Activated naive CD4-positive, alpha-beta T cell treated with anti-CD3 and anti-CD28 coated beads for 36 hours (primary cell): ENCODE measurements at places on chromosomes 2 and 18. TPM values are rescaled to one million over a fixed set of nuclear protein-coding genes. Genes with fewer than 3 reads are reported as not detected.

Gene CKAP2L
- total RNA-seq: 49.2 TPM

Gene LONRF2
- total RNA-seq: not detected

Gene OR6B2
- total RNA-seq: not detected

Gene CMPK2
- 7.2 TPM for total RNA-seq

Gene SPP2
- total RNA-seq: not detected

Gene SOWAHC
- 0.44 TPM for total RNA-seq

Gene SNTG2
- 1.0 TPM for total RNA-seq

Gene MBOAT2
- total RNA-seq: 4.1 TPM

Gene POTEJ
- not detected for total RNA-seq

Gene OTOS
- not detected for total RNA-seq

Gene EGR4
- total RNA-seq: 0.12 TPM

Gene GKN2
- not detected for total RNA-seq

Gene ZNF521
- total RNA-seq: not detected

Gene PSMA8
- 2.1 TPM for total RNA-seq

GRCh38 chr2:64524604-64525316 lies 632 bp downstream of the AFTPH start:
- peak; percentile 62 for DNase-seq

GRCh38 chr2:73575261-73575660 lies 67.0 kb downstream of the NAT8 start:
- no peak for DNase-seq

GRCh38 chr18:40863801-40864200 lies 1091.2 kb upstream of the PIK3C3 start:
- DNase-seq: no peak

- DNase-seq: no peak
Observed at GRCh38 chr2:39202639-39203369, 41.0 kb downstream of the CDKL4 start.

DNA sequence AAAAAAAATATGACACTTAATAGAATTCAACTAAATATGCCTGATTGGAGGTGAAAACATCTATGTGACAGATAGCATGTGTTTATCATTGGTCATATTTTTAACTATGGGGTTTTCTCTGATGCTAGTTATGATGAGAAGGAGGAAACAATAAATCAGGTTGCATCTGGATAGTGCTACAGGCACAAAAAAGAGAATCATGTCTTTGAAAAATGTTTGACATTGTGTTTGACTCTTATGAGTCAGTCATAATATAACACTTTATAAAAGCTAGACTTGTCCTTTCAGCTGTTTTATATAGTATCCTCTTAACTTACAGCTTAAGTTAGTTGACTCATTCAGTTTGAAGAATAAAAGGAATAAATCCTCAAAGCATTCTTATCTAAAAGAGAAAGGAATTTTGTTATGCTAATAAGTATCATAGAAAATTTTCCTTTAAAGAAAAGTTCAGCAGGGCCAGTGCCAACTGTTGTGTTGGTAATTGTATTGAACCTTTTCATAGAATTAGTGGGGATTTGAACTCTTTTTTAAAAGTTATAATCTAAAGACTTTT lies 78.4 kb upstream of the UBXN4 start:
- DNase-seq: no peak

GRCh38 chr2:44479127-44479887 lies 117.6 kb downstream of the CAMKMT start:
- DNase-seq: peak; percentile 56

DNA sequence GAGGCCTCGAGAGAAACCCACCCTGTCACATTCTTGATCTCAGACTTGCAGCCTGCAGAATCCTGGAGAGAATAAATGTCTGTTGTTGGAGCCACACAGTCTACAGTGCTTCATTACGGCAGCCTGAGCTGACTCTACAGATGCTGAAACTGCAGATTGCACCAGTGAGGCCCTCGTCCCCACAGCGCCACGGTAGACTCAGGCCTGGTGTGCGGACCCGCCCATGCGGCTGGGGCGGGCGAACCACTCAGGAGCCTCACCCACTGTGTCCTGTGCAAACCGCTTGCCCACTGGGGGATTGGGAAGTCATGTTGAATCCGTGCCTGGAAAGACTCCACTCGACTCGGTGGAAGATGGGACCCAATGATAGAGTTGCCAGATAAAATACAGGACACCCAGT lies 125.2 kb upstream of the COPS8 start:
- DNase-seq: no peak

DNA sequence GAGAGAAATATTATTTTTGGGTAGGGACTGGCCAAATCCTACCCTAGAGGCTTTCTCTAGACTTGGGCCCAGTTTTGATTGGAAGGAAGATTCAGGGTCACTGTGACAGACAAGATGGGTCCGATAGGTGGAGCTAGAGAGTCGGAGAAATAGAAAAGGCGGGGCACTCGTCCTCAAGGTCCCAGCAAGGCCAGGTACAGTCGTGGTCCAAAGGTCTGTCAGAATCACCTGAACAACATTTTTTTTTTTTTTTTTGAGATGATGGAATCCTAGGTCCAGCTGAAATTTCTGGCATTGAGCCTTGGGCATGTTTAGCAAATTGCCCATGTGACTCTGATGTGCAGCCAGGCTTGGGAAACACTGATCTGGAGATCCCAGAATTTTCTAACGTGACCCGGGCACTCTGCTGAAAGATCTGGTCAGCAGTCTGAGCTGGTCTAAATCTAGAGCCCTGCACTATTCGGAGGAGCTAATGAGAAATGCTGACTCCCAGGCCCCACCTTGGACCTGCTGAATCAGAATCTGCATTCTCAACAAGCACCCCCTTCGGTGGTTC lies 23.0 kb upstream of the NTSR2 start:
- peak; percentile 81 for DNase-seq

DNA sequence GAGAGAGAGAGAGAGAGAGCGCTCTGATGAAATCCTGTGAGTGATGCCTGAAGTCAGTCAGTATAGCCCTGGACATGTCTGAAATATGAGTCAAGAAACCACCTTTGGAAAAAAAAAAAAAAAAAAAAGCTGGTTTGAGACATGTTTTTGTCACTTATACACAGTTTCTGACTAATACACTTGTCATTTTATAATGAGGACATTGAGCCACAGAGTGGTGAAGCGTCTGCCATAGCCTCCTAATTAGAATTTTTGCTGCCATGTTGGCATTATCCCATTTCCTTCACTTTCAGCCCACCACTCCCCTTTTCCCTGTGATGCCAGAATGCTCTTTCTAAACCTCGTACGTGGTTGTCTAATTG lies 15.7 kb upstream of the MYO3B start:
- no peak for DNase-seq

DNA sequence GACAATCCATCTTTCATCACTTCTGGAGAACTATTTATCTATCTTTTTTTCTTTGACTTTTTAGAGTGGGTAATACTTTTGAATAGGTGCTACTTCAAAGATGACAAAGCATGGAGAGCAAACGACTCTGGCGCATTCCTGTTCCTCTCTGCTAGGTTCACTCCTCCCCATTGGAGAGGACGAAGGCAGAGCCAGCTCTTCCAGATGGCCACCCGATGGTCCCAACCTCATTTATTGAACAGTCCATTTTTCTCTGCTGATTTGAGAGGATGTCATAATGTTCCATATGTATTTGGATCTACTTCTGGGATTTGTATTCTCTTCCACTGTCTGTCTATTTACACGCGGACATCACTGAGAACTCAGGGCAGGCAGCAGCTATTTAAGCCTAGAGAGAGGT lies 284.3 kb upstream of the CXCR4 start:
- no peak for DNase-seq

- DNase-seq: no peak
Observed at GRCh38 chr2:192443831-192444230, 249.1 kb upstream of the TMEFF2 start.

GRCh38 chr2:162175714-162176113 lies 23.7 kb upstream of the GCG start:
- DNase-seq: no peak

DNA sequence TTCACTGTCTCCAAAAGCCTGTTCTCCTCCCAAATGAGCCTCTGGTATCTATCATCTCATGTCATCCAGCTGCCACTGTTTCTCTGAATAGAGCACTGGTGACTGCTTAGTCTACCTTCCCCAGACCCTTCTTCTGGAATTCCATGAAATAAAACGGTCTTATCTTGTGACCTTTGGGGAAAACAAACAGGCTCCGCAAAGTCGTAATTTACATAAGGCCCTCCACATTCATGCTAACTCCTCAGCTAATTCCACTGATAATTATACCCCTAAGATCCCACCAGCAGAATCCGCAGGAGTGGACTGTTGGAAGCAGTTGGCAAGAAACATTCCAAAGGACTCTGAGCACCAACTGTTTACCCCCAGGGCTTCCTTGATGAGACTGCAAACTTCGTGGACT lies 33.9 kb upstream of the CHN1 start:
- no peak for DNase-seq

- DNase-seq: no peak
Observed at GRCh38 chr2:163157411-163157810, 318.8 kb upstream of the KCNH7 start.

- no peak for DNase-seq
Observed at GRCh38 chr2:177598326-177599138, 206.0 kb downstream of the AGPS start.

DNA sequence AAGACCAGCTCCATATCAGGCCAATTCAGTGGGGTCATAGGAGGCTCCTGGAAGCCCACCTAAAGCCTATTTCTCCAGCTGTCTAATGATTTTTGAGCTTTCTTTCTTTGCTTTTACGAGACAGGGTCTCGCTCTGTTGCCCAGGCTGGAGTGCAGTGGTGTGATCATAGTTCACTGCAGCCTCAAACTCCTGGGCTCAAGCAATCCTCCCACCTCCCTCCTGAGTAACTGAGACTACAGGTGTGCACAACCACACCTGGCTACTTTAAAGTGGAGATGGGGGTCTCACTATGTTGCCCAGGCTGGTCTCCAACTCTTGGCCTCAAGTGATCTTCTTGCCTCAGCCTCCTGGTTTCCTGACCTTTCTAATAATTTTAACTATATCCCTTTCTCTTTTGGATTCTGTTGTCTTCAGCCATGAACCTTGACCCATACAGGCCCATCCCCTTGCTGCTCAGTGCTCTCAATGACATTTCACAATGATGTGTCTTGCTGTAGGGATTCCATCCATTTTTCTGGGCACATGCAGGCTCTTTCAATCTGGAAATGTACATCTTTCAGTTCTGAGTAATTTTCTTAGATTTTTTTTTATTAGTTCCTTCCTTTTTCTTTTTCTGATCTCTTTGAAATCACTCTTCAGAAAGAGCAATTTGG lies 29.7 kb downstream of the GNLY start:
- no peak for DNase-seq

GRCh38 chr2:104904889-104905288 lies 51.0 kb downstream of the POU3F3 start:
- DNase-seq: no peak
